SJSA1 (cell line): ENCODE measurements at places on chromosomes 2 and 18.

- no peaks in the 10 kb centered on the region for H3K27me3 ChIP-seq
- H3K36me3 ChIP-seq: peaks cover 34% of the 10 kb centered on the region
- DNase-seq: no peak
- H3K27ac ChIP-seq: no peak overlapping the region
Observed at GRCh38 chr18:76374330-76375281, 120.4 kb downstream of the ZNF516 start.

- H3K27me3 ChIP-seq: no peaks in the 10 kb centered on the region
- peaks cover 55% of the 10 kb centered on the region for H3K36me3 ChIP-seq
- H3K4me3 ChIP-seq: peak overlapping the region; percentile 92
- peaks cover 54% of the 10 kb centered on the region for H3K4me1 ChIP-seq
- H3K27ac ChIP-seq: peak overlapping the region; percentile 92
Observed at GRCh38 chr2:105397025-105397722, 1.7 kb downstream of the FHL2 start.

GRCh38 chr2:85132834-85133637 lies at the start of gene TCF7L1:
TSS of gene TCF7L1 (plus strand) at chr2:85133392. CDS start at chr2:85133685, 293 bp downstream.
- no peak within 1 kb of the TSS for H3K27ac ChIP-seq
- H3K27me3 ChIP-seq: no peaks in the 10 kb centered on the region
- H3K4me1 ChIP-seq: peaks cover 14% of the 10 kb centered on the region
- H3K4me3 ChIP-seq: peak within 1 kb of the TSS; percentile 73

DNA sequence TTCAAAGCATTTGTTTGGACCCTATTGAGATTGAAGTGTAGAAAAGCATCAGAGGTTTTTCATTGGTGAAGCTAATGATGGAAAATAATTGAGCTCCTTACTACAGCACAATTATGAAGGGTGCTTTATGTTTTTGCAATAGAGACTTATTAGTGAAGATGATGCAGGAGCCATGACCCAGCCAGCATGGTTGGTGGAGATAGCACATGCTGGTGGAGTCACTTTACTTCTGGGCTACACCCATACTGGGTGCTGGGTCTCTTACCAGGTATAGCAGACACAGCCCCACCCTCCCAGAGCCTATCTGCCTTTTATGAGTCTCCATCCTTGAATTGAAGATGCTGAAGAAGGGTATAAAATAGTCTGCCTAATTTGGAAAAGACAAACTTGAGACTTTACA lies 3.6 kb downstream of the ACP1 start:
- peaks cover 43% of the 10 kb centered on the region for H3K36me3 ChIP-seq
- H3K4me3 ChIP-seq: no peak overlapping the region
- no peak overlapping the region for H3K27ac ChIP-seq
- no peaks in the 10 kb centered on the region for H3K27me3 ChIP-seq

- DNase-seq: no peak
- H3K36me3 ChIP-seq: no peaks in the 10 kb centered on the region
- H3K4me3 ChIP-seq: no peak overlapping the region
Observed at GRCh38 chr2:82314836-82315472, 2010.4 kb upstream of the LRRTM1 start.

- H3K36me3 ChIP-seq: peaks cover 9% of the 10 kb centered on the region
- H3K4me3 ChIP-seq: no peak overlapping the region
- H3K27ac ChIP-seq: peak overlapping the region; percentile 17; the same call in 1 of the 2 replicates
- H3K27me3 ChIP-seq: no peaks in the 10 kb centered on the region
- peaks cover 23% of the 10 kb centered on the region for H3K4me1 ChIP-seq
Observed at GRCh38 chr2:47488870-47489584, 86.1 kb downstream of the MSH2 start.

DNA sequence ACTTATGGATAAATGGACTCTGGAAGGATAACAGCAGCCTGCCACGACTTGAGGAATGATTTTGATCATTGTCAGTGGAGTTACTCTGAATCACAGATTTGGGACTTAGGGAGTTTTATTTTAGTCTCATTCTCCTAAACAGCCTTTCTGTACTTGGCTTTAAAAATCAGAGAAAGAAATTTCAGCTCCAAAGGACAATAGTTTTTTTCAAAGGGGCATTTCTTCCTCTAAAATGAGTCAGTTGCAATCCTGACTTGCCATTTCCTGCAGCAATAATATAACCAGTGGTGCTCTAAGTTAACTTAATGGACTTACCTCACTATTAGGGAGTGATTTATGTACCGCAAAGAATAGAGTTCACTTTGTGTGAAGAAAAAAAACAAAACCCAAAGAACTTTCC lies 35.1 kb upstream of the MTX2 start:
- no peak overlapping the region for H3K27ac ChIP-seq
- H3K4me1 ChIP-seq: no peaks in the 10 kb centered on the region
- H3K4me3 ChIP-seq: no peak overlapping the region
- H3K27me3 ChIP-seq: peaks cover 4% of the 10 kb centered on the region; the same call in 1 of the 2 replicates
- DNase-seq: no peak

GRCh38 chr18:23503038-23503962 lies at the start of gene RMC1:
TSS of gene RMC1 (plus strand) at chr18:23503511. CDS start at chr18:23503619, 108 bp downstream.
- DNase-seq: peak; percentile 94
- H3K4me1 ChIP-seq: peaks cover 11% of the 10 kb centered on the region
- H3K36me3 ChIP-seq: peaks cover 19% of the 10 kb centered on the region
- peak within 1 kb of the TSS; percentile 85 for H3K4me3 ChIP-seq
- H3K27me3 ChIP-seq: no peaks in the 10 kb centered on the region

- H3K27ac ChIP-seq: no peak overlapping the region
- H3K27me3 ChIP-seq: no peaks in the 10 kb centered on the region
- DNase-seq: no peak
- H3K4me1 ChIP-seq: peaks cover 15% of the 10 kb centered on the region
- H3K4me3 ChIP-seq: no peak overlapping the region
- H3K36me3 ChIP-seq: peaks cover 12% of the 10 kb centered on the region
Observed at GRCh38 chr2:120791243-120791961, 55.7 kb downstream of the GLI2 start.

GRCh38 chr18:26806224-26806623 lies 59.3 kb downstream of the AQP4 start:
- H3K27me3 ChIP-seq: 0 out of 2 replicates have a peak, but pooled peaks cover 3% of the 10 kb centered on the region
- H3K4me1 ChIP-seq: no peaks in the 10 kb centered on the region
- H3K36me3 ChIP-seq: no peaks in the 10 kb centered on the region
- no peak overlapping the region for H3K27ac ChIP-seq

- H3K27me3 ChIP-seq: no peaks in the 10 kb centered on the region
- H3K36me3 ChIP-seq: no peaks in the 10 kb centered on the region; the same call in 1 of the 2 replicates
- peak; percentile 75 for DNase-seq
- peak overlapping the region; percentile 30 for H3K4me3 ChIP-seq
- H3K4me1 ChIP-seq: peaks cover 38% of the 10 kb centered on the region
Observed at GRCh38 chr18:76476665-76477561, 18.1 kb downstream of the ZNF516 start.

DNA sequence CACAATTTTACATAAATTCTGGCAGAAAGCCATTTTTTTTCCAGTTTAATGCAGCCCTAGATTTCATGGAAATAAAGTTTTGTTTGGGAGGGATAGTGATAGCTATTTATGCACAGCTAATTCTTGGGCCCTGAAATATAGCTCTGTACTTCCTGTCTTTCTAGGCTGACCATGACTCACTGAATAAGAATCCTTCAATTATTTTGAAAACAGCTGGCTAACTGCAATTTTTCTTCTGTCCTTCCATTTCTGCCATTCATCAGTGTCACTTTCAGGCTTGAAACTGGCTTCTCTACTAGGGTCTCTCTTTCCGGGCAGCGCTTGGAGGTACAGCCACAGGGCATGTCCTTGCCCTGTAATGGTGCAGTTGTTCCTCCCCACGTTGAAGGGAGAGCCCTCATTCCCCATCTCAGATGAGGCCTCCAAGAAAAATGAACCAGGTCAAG lies 97.1 kb upstream of the TMEM178A start:
- no peaks in the 10 kb centered on the region for H3K36me3 ChIP-seq
- H3K4me1 ChIP-seq: peaks cover 43% of the 10 kb centered on the region
- no peak overlapping the region for H3K4me3 ChIP-seq
- H3K27ac ChIP-seq: peak overlapping the region; percentile 86
- DNase-seq: peak; percentile 85

GRCh38 chr2:45227347-45227746 lies 218.1 kb upstream of the SIX2 start:
- no peaks in the 10 kb centered on the region for H3K27me3 ChIP-seq
- H3K4me3 ChIP-seq: no peak overlapping the region
- H3K36me3 ChIP-seq: no peaks in the 10 kb centered on the region
- no peak for DNase-seq
- no peaks in the 10 kb centered on the region for H3K4me1 ChIP-seq

- H3K27me3 ChIP-seq: no peaks in the 10 kb centered on the region
- DNase-seq: no peak
- peaks cover 12% of the 10 kb centered on the region for H3K4me1 ChIP-seq
- H3K4me3 ChIP-seq: no peak overlapping the region
- no peak overlapping the region for H3K27ac ChIP-seq
Observed at GRCh38 chr2:204732019-204732418, 186.7 kb downstream of the PARD3B start.

DNA sequence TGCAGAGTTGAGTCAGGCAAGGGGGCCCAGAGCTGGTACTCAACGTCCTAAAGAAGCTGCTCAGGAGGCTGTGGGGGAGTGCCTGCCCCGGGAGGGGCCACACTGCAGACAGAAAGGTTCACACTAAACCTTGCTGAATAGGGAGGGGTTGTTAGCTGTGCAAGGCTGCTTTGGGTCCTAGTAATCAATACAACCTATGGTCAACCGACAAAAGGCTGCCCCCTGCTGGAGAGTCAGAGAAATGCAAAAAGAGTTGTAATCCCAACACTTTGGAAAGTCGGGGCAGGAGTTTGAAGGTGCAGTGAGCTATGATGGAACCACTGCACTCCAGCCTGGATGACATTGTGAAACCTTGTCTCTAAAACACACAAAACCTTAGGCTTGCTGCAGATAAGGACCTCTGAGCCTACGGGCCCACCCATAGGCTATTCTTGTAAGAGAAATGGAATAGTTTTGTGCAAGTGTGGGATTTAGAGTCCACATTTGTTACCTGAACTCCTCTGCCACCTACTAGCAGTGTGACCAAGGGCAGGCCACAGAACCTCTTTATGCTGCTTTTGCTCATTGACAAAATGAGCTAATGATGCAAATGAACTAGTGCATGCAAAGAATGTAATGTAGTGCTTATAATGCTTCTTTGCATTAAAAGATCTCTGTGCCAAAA lies 81.5 kb downstream of the PRPF40A start:
- no peak overlapping the region for H3K27ac ChIP-seq
- H3K4me1 ChIP-seq: no peaks in the 10 kb centered on the region
- peaks cover 7% of the 10 kb centered on the region; the same call in 1 of the 2 replicates for H3K36me3 ChIP-seq

DNA sequence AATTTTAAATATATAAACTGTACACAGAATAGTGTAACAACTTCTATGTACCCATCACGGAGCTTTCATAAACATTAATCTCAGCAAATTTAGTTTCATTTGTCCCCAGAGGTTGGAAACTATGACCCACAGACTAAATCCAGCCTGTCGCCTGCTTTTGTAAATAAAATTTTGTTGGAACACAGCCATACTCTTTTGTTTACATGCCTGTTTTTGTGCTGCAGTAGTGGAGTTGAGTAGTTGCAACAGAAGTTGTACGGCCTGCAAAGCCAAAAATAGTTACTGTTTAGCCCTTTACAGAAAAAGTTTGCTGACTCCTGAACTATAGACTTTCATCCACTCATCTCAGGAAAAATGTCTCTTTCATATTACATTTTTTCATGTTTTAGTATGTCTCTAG lies 39.8 kb downstream of the RBM45 start:
- no peak overlapping the region for H3K27ac ChIP-seq
- peaks cover 4% of the 10 kb centered on the region; the same call in 1 of the 2 replicates for H3K4me1 ChIP-seq
- no peaks in the 10 kb centered on the region for H3K36me3 ChIP-seq
- no peaks in the 10 kb centered on the region for H3K27me3 ChIP-seq
- H3K4me3 ChIP-seq: no peak overlapping the region
- peak; percentile 24 for DNase-seq

- peaks cover 15% of the 10 kb centered on the region; the same call in 1 of the 2 replicates for H3K36me3 ChIP-seq
- peak; percentile 38 for DNase-seq
- H3K4me1 ChIP-seq: peaks cover 12% of the 10 kb centered on the region
- no peaks in the 10 kb centered on the region for H3K27me3 ChIP-seq
- no peak overlapping the region for H3K27ac ChIP-seq
- no peak overlapping the region for H3K4me3 ChIP-seq
Observed at GRCh38 chr2:109374548-109375130, 239.1 kb downstream of the SEPTIN10 start.

- H3K27ac ChIP-seq: no peak overlapping the region
- H3K27me3 ChIP-seq: no peaks in the 10 kb centered on the region
- no peaks in the 10 kb centered on the region for H3K4me1 ChIP-seq
- H3K36me3 ChIP-seq: no peaks in the 10 kb centered on the region
Observed at GRCh38 chr2:29401994-29402393, 286.8 kb downstream of the CLIP4 start.

GRCh38 chr18:66110607-66111006 lies 359.8 kb downstream of the CDH7 start:
- H3K27me3 ChIP-seq: no peaks in the 10 kb centered on the region
- H3K27ac ChIP-seq: no peak overlapping the region
- no peaks in the 10 kb centered on the region for H3K4me1 ChIP-seq
- H3K4me3 ChIP-seq: no peak overlapping the region

DNA sequence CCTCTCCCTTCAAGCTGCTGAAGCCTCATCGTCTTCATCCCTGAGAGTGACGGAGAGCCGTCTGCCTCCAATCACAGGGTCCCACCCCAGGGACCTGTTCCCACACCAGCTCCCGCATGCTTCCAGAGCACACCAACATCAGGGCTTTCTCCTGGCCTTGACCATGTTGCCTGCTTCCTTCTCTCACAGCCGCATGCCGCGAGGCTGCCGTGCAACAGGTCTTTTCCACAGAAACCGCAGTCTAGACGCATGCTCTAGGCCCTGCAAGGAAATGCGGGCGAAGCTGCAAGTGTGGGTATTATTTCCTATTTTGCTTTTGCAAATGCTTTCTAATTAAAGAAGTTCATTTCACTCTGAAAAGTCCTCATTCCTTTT lies 277.8 kb downstream of the EIPR1 start:
- no peaks in the 10 kb centered on the region for H3K36me3 ChIP-seq
- H3K27ac ChIP-seq: no peak overlapping the region
- H3K27me3 ChIP-seq: no peaks in the 10 kb centered on the region

- H3K4me1 ChIP-seq: peaks cover 99% of the 10 kb centered on the region
- H3K27ac ChIP-seq: peak overlapping the region; percentile 92
- no peaks in the 10 kb centered on the region for H3K27me3 ChIP-seq
- peak; percentile 60 for DNase-seq
Observed at GRCh38 chr2:36371928-36372391, 16.4 kb downstream of the CRIM1 start.
